ENCODE measurements at places on chromosomes 16 and 17. TPM values are rescaled to one million over a fixed set of nuclear protein-coding genes. Genes with fewer than 3 reads are reported as not detected.

- DNase-seq, result no peak
Observed at GRCh38 chr17:81039096-81039495, 4.1 kb downstream of the BAIAP2 start.

- no peak for DNase-seq
Observed at GRCh38 chr17:70525961-70526360, 356.6 kb downstream of the KCNJ2 start.

DNA sequence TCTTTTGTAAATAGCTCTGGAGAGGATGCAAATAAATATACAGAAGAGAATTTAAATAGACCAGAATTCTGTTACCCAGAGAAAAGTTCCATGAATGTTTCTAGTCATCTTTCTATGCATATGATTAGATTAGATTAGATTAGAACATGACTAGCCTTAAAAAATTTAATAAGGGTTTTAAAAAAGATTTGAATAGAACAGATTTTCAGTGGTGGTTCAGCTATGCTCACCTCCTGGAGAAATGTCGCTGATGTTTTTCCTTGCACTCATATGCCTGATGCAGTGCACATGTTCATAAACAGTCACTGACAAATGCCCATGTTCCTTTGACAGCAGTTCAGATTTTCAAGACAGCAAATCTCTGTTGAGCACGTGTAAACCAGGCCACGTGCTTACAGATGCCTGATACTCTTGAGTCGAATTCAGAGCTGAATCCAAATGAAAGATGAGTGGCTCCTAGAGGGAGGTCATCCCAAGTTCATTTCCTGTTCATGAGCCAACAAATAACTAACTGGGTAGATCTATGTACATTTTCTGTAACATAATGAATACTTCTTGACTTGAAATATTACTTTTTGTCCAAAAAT, 19.9 kb upstream of the RAB11FIP4 start:
- DNase-seq, result no peak

DNA sequence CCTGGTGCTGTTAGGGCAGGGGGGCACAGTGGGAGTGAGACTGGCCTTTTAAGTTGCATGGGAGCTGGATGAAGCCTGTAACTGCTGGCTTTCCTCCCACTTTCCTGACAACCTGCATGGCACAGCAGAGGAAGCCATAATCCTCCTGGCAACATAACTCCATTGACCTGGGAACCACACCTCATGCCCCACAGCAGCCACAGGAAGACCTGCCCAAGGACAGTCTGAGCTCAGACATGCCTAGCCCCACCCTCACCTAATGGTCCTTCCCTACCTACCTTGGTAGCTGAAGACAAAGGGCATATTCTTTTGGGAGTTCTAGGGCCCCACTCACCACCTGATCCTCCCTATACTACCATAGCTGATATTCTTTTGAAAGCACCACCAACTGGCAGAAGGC, 482.2 kb upstream of the TOM1L1 start:
- DNase-seq, result no peak

GRCh38 chr17:29049541-29050145, 6.7 kb downstream of the PIPOX start:
- DNase-seq, result no peak

- no peak for DNase-seq
Observed at GRCh38 chr17:42613699-42614295, 4.3 kb downstream of the TUBG1 start.

The SMTNL2 gene
- total RNA-seq, result not detected

Measured in HT-29 (cell line).